Endothelial cell of umbilical vein (primary cell): ENCODE measurements at places on chromosomes 16 and 17. TPM values are rescaled to one million over a fixed set of nuclear protein-coding genes. Genes with fewer than 3 reads are reported as not detected.

The DNAI2 gene
- total RNA-seq = not detected in 2 replicates

The C16orf90 gene
- total RNA-seq = not detected in 2 replicates

- DNase-seq = no peak
Observed at GRCh38 chr16:4800290-4801041, 2.0 kb downstream of the ROGDI start.

The PRR15L gene
- total RNA-seq = not detected in 2 replicates

The ZSCAN10 gene
- total RNA-seq = not detected in 2 replicates
